ENCODE measurements at places on chromosomes 13 and 19.

- DNase-seq = no peak
Observed at GRCh38 chr19:54035215-54036178, 28.2 kb downstream of the VSTM1 start.

GRCh38 chr19:49059053-49059452, 1.5 kb upstream of the CGB7 start:
- DNase-seq = no peak

GRCh38 chr13:27442071-27442647, 8.2 kb downstream of the MTIF3 start:
- DNase-seq = no peak

GRCh38 chr19:6421075-6422014, 3.3 kb downstream of the KHSRP start:
- DNase-seq = no peak
